ENCODE measurements at places on chromosomes 3 and 15. TPM values are rescaled to one million over a fixed set of nuclear protein-coding genes. Genes with fewer than 3 reads are reported as not detected.

The REC114 gene
- not detected for total RNA-seq

The GOLGA6L24 gene
- total RNA-seq, result not detected

The SLC35A5 gene
- 9.4 TPM for total RNA-seq

The MINDY4B gene
- not detected for total RNA-seq

The ARIH1 gene
- total RNA-seq, result 82.1 TPM

The MUSTN1 gene
- not detected for total RNA-seq

The CIB2 gene
- 26.6 TPM for total RNA-seq

The CLPX gene
- total RNA-seq, result 63.1 TPM

The ERICH6 gene
- total RNA-seq, result not detected

The SLC22A14 gene
- total RNA-seq, result not detected

The FGF7 gene
- total RNA-seq, result not detected

All from A549 treated with ZK216348 at 1 μM for 4 hours (cell line).